Stimulated activated naive B cell treated with anti-CD40 and anti-IgM and Interleukin-4, amounts not matched to agents 10 μg/mL and 1 μg/mL and 100 μg/mL, for 72 hours (primary cell): ENCODE measurements at places on chromosomes 11 and 22.
A peak's percentile ranks its signal among the peaks of the same experiment; 100 is the strongest.

- no peak for DNase-seq
Observed at GRCh38 chr11:69692422-69692821, 11.4 kb downstream of the FGF19 start.

- DNase-seq: no peak
Observed at GRCh38 chr11:118245936-118246562, 6.1 kb downstream of the MPZL3 start.

GRCh38 chr11:110046775-110047380 is 46.3 kb upstream of the ZC3H12C start:
- no peak for DNase-seq

DNA sequence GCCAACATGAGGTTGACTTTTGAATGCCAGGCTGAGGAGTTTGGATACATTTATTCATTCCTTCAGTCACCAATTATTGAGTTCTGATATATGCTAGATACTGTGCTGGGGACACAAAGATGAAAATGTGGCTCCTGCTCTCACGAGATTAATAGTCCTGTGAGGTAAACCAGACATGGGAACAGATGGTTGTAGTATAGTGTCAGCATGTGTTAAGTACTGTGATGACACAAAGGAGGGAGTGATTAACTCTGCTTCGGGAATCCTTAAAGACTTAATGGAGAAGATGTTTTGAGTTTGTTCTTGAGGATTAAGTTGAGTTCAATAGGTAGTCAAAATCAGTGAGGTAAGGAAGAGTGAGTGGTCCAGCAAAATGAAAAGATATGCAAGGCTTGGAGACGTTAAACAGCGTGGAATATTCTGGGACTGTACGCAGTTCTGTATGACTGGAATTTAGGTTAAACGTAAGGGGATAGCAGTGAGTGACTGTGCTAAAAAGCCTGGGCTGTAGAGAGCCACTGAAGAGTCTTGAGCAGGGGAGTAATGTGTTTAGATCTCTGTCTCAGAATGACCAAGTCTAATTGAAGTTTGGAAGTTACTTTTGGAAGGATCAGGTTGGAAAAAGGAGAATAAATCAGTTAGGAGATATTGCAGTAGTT is 11.8 kb downstream of the RNF121 start:
- no peak for DNase-seq

DNA sequence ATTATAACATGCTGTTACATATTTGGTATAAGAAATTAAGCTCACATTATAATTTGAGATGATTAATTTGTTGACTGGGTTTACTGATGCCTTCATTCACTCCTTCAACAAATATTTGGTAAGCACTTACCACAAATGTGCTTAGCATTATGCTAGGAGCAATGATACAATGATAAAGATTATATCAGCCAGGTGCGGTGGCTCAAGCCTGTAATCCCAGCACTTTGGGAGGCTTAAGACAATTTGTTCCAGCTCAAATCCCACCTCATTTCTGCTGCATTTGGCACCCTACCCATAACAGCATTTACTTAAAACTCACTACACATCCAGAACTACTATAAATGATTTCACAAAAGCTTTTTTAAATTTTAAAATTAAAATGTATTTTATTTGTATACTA is 1263.6 kb upstream of the RAG2 start:
- no peak for DNase-seq

- no peak for DNase-seq
Observed at GRCh38 chr11:45733176-45733575, 67.8 kb upstream of the CHST1 start.

- DNase-seq: peak; percentile 67
Observed at GRCh38 chr11:82557274-82557673, 176.4 kb downstream of the FAM181B start.

GRCh38 chr11:92180226-92180625 is 44.4 kb upstream of the FAT3 start:
- DNase-seq: no peak

DNA sequence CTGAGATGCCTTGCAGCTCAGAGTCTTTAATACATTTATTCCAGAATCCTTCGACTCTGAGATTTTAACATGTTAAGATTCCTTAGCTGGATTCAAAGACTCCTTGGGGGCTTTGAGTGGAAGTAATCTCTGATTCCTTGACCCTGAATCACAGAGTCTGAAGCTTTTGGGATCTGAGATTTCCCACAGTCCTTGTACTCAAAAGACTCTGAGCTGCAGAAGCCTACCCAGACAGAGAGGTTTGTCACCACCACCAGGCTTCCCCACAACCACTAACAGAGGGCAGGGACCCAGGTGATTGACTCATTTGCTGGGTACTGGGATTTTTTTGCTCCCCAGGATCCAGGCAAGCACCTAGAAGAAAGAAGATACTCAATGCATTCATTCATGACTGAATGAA is 1.4 kb upstream of the SERPINH1 start:
- no peak for DNase-seq
